ENCODE measurements at places on chromosomes 7 and 10.

GRCh38 chr10:95543459-95543858, 17.7 kb downstream of the SORBS1 start:
- no peak for DNase-seq

- no peak for DNase-seq
These were observed 80.5 kb upstream of the FGFR2 start for GRCh38 chr10:121678631-121679174.

- DNase-seq: no peak
These were observed 1094.4 kb downstream of the NRG3 start for GRCh38 chr10:82969405-82969804.

GRCh38 chr10:86263907-86264306, 102.7 kb downstream of the GRID1 start:
- no peak for DNase-seq

DNA sequence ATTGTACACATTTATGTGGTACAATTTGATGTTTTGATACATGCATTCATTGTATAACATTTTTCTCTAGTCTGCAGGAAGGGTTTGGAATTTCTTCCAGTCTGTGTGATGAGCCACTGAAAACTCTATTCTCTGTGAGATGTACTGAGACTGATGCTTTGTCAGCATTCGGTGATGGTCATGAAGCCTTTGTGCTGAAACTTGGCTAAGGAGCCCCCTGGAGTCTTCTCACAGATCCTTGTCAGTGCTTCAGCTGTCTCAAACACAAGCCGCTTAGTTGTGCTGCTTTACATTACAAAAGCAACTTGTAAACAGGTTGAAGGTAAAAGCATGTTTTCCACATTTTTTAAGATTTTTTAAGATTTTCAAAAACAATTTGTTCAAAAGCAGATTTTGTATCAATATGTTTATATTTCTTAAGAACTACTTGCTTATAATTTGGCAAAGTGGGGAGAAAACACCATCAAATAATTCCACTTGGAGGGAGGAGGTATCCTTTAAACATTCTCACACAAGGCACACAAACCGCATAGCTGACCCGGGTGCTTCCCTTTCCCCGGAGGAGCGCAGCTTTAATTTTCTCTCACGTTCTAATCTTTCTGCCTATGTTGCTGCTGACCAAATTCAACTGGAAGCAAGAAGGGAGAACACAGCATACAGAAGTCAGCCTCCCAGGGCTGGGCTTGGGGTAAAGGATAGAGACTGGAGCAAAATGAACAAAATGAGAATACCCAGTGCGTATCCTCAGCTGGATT, 249.8 kb upstream of the VSTM2A start:
- DNase-seq: no peak

- no peak for DNase-seq
These were observed 14.9 kb upstream of the GIMAP8 start for GRCh38 chr7:150435390-150436073.

DNA sequence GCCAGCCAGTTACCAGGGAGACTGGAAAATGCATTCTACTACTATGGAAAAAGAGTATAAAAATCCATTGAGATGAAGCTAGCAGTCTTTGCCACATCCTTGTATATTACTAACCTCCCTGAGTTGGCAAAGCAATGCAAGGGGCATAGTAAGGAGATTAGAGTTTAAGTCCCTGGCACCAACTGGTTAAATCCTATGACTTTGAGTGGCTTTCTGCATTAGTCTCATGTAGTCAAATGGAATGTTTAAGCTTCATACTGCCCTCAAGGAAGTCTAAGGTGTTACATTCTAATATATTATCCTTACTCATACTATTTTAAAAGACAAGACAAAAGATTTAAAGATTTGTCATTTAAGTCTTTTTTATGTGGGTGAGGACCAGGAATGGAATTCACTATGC, 110.1 kb downstream of the INHBA start:
- no peak for DNase-seq

- no peak for DNase-seq
These were observed 229.1 kb upstream of the MKLN1 start for GRCh38 chr7:131098527-131098926.

GRCh38 chr7:101833799-101834198, 16.4 kb downstream of the CUX1 start:
- no peak for DNase-seq

DNA sequence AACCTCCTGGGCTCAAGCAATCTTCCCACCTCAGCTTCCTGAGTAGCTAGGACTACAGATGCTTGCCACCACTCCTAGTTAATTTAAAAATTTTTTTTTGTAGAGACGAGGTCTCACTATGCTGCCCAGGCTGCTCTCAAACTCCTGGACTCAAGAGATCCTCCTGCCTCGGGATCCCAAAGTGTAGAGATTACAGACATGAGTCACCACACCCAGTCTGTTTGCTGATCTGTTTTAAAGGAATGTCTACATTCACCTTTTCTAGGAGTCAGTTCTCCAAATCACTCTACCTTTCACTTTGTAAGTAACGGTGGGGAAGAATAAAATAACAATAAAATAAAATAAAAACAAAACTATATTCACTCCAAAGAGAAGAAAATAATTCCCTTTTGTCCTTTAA, 86.6 kb upstream of the AGBL3 start:
- DNase-seq: no peak

- no peak for DNase-seq
These were observed 225.0 kb downstream of the SDHAF3 start for GRCh38 chr7:97342512-97342911.

GRCh38 chr7:17940951-17941431, 697 bp upstream of the SNX13 start:
- DNase-seq: no peak

- DNase-seq: no peak
These were observed 391.9 kb upstream of the LRGUK start for GRCh38 chr7:133735222-133735621.

DNA sequence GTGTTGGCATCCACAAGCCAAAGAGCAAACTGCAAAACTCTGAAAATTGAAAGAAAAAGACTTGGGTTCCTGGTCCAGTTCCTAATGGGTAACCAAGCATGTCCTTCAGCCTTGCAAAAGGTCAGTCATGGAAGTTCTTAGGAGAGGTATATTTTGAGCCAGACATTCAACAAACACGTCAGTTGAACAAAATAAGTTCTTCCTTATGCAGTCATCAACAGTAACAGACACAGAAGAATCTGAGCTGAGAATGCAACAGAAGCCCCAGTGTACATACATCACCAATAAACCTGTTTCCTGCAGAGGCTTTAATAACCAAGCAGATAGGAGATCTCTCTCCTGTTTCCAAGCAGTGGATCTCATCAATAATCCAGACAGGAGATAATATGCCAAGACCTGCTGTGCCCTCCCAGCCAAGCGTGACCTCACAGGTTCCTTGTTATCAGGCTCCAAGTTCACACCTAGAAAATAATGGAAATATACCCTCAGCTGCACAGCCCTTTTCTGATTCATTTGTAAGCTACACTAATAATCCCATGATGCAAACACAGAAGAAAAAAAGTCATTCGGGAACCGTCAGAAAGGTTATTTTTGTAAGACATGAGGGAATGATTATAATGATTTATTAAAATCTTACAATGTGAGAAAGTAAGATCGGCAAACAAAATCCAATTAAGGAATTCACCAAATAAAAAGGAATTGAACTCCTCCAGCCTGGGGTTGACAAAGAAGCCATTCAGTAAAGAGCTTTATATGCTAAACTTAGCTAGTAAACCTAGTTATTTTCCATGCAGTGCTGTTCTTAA, 90.7 kb downstream of the DGKI start:
- DNase-seq: no peak

- DNase-seq: no peak
These were observed 54.8 kb upstream of the SLC35B4 start for GRCh38 chr7:134371536-134371935.
